ENCODE measurements at places on chromosomes 16 and 17.

- no peak for DNase-seq
Measured at GRCh38 chr17:12077773-12078172, 57.1 kb downstream of the MAP2K4 start.

GRCh38 chr16:73289232-73289631, 241.3 kb upstream of the ZFHX3 start:
- no peak for DNase-seq

DNA sequence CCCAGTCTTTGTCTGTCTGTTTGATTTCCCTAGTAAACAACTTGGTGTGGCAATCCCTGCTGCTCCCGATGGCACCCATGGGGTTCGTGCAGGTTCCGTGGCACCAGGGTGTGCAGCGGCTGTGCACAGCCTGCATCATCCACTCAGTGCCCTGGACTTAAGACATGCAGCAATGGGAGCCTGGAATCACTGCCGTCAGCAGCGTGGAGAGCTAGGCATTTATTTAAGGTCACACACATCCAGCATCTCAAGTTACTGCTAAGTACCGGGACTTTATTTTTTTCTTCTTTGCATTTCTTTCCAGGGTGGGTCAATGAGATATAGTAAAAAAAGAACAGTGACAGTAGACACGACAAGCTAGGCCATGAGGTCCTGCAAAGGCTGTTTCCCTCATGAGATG, 2.8 kb downstream of the DHRS7C start:
- DNase-seq, result no peak

DNA sequence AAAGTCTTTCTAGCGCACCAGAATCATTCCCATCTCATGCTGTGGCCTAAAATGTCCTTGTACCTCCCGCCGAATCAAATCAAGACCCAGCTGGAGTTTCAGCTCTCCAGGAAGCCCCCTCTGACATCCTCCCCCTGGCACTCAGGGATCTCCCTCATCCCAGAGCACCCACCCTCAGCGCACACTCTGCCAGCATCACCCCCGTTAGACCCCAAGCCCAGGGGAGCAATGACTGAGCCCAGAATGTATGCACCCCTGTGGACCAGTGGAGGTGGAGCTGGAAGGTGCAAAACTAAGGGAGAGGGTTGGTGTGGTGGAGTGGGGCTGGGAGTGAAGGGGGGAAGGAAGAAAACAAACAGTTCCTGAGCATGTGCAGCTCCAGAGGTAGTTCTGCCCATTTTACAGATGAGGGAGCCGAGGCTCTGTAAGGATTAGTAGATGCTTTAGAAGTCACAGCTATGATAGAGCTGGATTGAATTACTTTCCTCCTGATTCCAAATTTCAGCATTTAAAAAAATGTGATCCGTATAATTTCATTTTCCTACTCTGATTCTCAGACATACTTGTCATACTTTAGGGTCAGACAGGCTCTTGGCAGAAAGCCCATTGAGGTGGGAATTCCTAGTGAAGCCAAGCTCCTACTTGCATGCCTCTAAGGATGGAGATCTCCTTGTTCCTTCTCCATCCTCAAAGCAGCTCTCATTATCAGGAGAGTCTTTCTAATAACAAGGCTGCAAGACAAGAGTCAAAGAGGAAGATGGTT, 242.7 kb downstream of the KATNIP start:
- DNase-seq, result no peak

GRCh38 chr17:45852535-45853297, 8.0 kb downstream of the SPPL2C start:
- DNase-seq, result peak; percentile 76

- DNase-seq, result peak; percentile 91
Measured at GRCh38 chr17:50151041-50151936, 812 bp upstream of the PPP1R9B start.

- DNase-seq, result peak; percentile 11
Measured at GRCh38 chr16:58464047-58464915, 35.7 kb upstream of the NDRG4 start.

- no peak for DNase-seq
Measured at GRCh38 chr17:9028988-9029570, 7.8 kb downstream of the NTN1 start.

DNA sequence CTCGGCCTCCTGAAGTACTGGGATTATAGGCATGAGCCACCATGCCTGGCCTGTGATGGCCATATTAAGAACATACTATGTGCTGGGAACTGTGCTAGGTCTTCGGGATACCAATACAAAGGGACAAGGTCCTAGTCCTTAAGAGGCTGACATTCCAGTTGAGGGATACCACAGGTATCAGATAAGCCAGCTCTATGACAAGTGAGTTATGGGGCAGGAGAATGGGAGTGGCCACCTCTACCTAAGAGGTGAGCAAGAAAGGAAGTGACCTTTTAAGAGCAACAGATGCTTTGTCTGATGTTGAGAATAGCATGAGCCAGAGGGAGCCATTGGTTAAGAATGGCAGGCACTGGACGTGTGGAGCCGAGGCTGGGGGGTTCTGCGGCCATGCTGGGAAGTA, 27.0 kb downstream of the ADORA2B start:
- DNase-seq, result no peak

DNA sequence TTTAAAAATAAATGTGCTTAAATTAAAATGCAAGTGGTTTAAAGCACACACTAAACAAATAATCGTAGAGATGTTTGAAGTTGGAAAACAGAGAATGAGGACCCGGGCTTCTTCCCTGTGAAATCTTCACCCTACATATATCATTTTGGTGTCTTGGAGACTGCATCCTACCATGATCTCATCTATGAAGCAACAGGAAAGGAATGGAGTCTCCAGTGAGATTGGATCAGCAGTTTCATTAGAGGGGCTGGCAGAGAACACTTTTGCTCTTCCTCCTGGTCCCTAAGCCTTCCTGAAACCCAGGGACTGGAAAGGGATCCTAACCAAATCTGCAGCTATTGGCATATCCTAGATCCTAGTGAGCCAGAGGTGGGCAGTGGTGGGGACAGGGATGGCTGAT, 85.0 kb downstream of the GRIN2A start:
- DNase-seq, result no peak

- no peak for DNase-seq
Measured at GRCh38 chr16:82199209-82199608, 29.2 kb upstream of the MPHOSPH6 start.

DNA sequence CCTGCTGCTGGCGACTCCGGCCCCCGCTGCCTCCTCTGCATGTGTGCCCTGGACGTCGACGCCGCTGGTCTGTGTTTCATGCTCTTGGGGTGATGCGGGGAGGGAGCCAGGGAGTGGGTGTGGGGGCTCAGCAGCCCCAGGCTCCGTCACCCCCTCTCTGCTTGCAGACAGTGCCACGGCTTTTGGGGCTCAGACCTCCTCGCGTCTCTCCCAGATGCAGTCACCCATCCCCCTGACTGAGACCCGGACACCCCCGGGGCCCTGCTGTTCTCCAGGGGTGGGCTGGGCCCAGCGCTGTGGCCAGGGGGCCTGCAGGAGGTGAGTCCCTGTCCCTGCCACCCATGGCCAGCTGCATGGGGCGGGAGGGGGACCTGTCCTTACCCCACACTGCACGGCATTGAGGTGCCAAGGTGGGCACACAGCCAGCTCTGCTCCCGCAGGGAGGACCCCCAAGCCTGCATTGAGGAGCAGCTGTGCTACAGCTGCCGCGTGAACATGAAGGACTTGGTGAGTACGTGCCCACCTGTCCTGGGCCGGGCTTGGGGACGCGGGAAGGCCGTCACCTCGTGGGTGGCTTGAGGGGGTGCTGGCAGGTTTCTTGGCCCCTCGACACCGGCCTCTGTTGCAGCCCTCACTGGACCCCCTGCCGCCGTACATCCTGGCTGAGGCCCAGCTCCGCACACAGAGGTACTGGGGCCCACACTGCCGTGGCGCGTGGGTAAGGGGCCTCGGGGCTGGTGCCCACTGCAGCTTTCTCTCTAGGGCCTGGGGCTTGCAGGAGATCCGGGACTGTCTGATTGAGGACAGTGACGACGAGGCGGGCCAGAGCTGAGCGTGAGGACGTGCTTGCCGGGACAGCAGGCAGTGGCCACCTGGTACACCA, 8.4 kb downstream of the CTU2 start:
- DNase-seq, result no peak

DNA sequence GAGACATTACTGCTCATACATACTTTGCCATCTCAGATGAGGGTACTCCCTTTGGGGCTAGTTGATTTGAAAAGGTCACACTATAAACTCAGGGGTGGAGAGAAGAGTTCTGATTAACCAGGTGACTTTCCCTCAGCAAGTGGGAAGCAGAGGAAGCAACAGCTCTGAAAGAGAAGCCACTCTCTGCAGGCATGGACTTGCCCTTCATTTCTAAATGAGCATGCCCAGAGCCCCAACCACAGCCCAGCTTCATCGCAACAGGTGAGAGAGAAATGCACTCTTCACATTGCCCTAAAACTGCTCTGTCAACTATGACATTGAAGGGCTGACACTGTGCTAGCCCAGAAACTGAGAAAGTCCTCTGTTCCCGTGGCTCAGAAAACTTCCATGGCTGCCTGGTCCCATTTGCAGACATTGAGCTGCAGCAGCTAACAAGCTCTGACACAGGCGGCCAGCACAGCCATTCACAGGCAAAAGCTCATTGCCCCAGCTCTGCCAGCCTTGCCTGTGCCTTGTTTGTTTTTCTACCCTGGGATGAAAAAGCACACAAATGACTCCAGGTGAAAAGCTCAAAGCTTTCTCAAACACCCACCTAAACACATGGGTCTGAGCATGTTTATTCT, 419.8 kb upstream of the DYNLRB2 start:
- no peak for DNase-seq

- no peak for DNase-seq
Measured at GRCh38 chr17:70114405-70114804, 39.4 kb downstream of the KCNJ16 start.

GRCh38 chr17:63537001-63537400, 13.3 kb upstream of the DCAF7 start:
- no peak for DNase-seq

- no peak for DNase-seq
Measured at GRCh38 chr17:10681866-10682446, 15.4 kb downstream of the SCO1 start.

- DNase-seq, result peak; percentile 32
Measured at GRCh38 chr17:14359163-14360020, 58.5 kb downstream of the HS3ST3B1 start.

DNA sequence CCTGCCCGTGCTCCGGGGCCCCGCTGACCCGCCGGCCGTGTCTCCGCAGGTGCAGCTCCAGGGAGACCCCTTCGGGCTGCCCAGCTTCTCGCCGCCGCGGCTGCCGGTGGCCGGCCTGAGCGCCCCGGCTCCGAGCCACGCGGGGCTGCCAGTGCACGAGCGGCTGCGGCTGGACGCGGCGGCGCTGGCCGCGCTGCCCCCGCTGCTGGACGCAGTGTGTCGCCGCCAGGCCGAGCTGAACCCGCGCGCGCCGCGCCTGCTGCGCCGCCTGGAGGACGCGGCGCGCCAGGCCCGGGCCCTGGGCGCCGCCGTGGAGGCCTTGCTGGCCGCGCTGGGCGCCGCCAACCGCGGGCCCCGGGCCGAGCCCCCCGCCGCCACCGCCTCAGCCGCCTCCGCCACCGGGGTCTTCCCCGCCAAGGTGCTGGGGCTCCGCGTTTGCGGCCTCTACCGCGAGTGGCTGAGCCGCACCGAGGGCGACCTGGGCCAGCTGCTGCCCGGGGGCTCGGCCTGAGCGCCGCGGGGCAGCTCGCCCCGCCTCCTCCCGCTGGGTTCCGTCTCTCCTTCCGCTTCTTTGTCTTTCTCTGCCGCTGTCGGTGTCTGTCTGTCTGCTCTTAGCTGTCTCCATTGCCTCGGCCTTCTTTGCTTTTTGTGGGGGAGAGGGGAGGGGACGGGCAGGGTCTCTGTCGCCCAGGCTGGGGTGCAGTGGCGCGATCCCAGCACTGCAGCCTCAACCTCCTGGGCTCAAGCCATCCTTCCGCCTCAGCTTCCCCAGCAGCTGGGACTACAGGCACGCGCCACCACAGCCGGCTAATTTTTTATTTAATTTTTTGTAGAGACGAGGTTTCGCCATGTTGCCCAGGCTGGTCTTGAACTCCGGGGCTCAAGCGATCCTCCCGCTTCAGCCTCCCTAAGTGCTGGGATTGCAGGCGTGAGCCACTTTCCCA, 5.9 kb downstream of the CTF1 start:
- peak; percentile 67 for DNase-seq

DNA sequence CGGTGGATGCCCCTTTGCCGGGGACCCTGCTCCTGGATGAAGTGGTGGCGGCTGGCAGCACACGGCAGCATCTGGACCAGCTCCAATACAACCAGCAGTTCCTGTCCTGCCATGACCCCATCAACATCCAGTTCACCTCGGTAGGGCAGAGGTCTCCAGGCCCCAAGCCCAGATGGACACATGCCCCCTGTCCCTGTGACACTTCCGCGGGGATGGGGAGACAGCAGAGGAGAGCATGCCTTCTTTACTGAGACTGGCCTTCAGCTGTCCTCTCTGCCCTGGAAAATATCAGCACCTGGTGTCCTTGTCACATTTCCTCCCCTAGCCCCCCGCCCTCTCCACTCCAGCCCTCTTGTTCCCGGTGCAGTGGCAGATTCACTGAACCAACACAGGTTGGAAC, 6.2 kb downstream of the CHAD start:
- no peak for DNase-seq

- no peak for DNase-seq
Measured at GRCh38 chr17:61631800-61632199, 40.8 kb upstream of the NACA2 start.
